MG63 (cell line): ENCODE measurements at places on chromosomes 1 and 21. TPM values are rescaled to one million over a fixed set of nuclear protein-coding genes. Genes with fewer than 3 reads are reported as not detected.

Gene DISC1
- 2.8 and 3.5 TPM in 2 replicates for total RNA-seq

Gene FCGR3A
- not detected in 2 replicates for total RNA-seq

Gene LGR6
- not detected in 2 replicates for total RNA-seq

Gene CHRM3
- 0.02 and 0.03 TPM in 2 replicates for total RNA-seq

Gene ZNF683
- not detected in 2 replicates for total RNA-seq

Gene CD84
- total RNA-seq, result not detected in 2 replicates

Gene DENND4B
- 7.7 and 9.3 TPM in 2 replicates for total RNA-seq

Gene CRYAA
- not detected in 2 replicates for total RNA-seq

Gene TTC3
- 61.0 and 130 TPM in 2 replicates for total RNA-seq

Gene KIRREL1
- total RNA-seq, result 25.3 and 26.3 TPM in 2 replicates
